ENCODE measurements at places on chromosomes 6 and 20.

DNA sequence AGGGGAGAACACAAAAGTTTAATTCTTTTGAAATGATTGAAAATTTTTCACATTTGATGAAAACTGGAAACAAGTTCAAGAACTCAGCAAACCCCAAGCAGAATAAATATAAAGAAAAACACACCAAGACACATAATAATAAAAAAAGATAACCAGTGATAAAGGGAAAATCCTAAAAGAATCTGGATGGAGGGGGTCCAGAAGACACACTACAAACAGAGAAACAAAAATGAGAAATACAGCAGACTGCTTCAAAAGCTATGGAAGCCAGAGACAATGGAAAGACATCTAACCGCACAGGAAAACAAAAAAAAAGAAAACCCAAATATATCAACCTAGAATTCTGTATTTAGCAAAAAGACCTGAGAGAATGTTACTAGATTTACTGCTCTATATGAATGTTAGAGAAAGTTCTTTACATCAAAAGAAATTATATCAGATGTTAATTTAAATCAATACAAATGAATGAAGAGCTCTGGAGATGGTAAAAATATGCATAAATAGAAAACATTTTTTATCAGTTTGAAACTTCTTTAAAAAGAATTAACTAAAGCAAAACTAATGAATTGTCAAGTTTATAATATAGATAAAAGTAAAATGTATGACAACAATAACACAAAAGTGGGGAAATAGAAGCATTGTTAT, 310.7 kb upstream of the PREP start:
- no peak for DNase-seq

DNA sequence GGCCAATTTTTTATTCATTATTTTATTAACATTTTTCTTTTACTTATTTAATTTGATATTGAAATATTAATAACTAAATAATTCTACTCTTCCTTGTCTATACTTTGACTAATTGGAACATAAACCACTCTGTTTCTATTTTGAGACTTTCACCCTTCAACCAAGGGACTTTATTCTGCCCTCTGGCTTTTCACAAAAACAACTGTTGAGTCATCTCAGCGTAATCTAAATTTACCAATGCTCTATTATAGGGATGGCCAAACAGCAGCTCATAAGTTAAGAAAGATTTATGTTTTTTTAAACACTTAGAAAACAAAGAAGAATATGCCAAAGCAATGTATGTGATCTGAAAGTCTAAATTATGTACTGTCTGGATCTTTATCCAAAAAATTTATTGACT, 46.7 kb downstream of the DOP1A start:
- DNase-seq: no peak

DNA sequence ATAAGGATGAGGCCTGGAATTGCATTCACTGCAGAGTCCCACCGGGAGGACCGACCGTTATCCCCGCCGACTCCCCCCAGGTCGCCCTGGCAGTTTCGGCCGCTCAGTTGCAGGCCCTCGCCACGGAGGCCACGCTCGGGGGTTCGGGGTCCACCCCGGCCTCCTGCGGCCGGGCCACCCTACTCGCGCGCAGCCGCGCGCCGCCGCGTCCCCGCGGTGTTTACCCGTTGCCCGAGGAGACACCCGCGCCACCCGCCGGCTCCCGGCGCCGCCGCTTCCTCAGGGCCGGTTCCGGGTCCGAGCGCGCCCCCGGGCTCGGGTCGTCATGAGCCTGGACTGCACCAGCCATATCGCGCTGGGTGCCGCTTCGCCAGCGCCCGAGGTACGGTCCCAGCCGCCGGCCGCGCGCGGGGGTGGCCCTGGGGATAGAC, at the start of gene CCDC170:
Gene CCDC170 (plus strand): TSS at position 214 of the 431 bp plus-strand sequence. CDS start 112 bp downstream, at position 326.
- DNase-seq: peak; percentile 77

DNA sequence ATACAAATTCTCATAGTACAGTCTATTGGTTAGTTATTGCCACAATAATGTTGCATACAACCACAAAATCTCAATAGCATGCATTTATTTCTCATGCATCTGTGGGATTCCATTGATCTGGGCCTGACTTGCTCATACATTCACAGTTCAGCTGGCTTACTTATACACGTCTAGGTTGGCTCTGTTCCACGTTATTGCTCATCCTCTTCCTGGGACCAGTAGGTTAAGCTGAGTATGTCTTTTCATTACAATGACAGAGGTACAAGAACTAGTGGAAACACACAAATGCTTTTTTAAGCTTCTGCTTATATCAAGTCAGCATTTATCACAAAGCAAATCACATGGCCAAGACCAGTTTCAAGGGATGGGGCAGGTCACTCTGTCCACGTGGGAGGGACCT, 485.3 kb upstream of the BTBD3 start:
- no peak for DNase-seq

- DNase-seq: no peak
Observed at GRCh38 chr20:10328897-10329255, 105.1 kb downstream of the MKKS start.

DNA sequence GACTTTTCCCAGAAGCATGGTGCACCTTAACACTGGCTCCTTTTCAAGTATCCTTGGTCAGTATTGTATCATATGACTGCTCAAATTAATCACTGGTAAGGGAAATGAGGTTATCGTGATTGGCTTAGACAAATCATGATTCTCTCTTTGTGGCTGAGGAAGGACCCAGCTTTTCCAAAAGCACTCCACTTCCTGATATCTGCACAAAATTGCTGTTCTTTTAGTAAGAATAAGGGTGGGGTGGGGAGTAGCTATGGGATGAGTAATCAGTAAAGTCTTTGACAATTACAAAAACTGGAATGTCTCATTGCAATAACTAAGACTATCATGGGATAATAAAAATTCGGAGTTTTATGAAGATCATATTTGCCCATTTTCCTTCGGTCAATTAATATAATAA, 9.0 kb upstream of the RIPPLY2 start:
- DNase-seq: no peak

DNA sequence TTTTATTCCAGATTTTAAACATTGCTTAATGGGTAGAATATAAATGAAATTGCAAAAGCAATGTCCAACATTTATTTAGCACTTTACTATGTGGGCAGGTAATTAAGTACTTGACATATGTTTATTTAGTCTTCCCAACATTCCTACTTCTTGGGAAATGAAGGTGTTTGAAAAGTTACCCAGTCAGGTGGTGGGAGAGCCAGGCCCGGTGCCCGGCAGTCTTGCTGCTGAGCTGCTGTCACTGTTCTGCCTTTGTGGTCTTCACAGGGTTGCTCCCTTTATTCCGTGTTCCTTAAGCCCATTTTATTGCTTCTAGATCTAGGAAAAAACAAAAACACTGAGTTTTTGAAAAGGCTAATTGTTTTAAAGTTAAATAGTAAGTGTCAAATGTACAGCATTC, 42.6 kb upstream of the TULP4 start:
- DNase-seq: no peak

GRCh38 chr6:81747327-81747726, 5.2 kb downstream of the TENT5A start:
- DNase-seq: no peak

DNA sequence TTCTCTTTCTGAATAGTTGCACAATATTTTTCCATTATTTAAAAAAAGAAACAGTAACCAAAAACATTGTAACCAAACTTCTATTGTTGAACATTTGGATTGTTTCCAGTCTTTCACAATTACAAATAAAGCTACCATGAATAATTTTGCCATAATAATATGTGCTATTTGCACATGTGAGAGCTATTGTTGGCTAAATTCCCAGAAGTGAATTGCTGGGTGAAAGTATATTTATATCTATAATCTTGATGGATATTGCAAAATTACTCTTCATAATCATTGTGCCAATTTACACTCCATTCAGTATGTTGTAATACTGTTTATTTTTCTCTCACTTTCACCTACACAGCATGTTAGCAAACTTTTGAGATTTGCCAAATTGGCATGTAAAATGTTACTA, 36.6 kb upstream of the SLC22A16 start:
- no peak for DNase-seq

GRCh38 chr20:38789503-38790199, 15.8 kb upstream of the PPP1R16B start:
- no peak for DNase-seq

GRCh38 chr6:167707686-167708500, 118.8 kb upstream of the AFDN start:
- no peak for DNase-seq

DNA sequence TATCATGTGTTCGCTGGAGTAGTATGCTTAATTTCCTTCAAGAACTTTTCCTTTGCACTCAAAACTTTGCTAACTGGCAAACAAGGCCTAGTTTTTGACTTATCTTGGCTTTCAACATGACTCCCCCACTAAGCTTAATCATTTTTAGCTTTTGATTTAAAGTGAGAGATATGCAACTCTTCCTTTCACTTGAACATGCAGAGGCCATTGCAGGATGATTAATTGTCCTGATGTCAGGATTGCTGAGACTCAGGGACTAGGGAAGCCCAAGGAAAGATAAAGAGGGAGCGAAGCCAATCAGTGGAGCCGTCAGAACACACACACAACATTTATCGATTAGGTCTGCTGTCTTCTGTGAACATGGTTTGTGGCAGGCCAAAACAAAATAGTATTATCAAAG, 491.4 kb downstream of the CBLN4 start:
- DNase-seq: no peak

GRCh38 chr20:23127506-23128279, 41.6 kb upstream of the CD93 start:
- DNase-seq: no peak

GRCh38 chr6:27892649-27893058, 19.5 kb downstream of the OR2B2 start:
- no peak for DNase-seq

GRCh38 chr6:20565342-20565741, 31.1 kb downstream of the CDKAL1 start:
- no peak for DNase-seq

- DNase-seq: no peak
Observed at GRCh38 chr6:68760485-68760884, 125.4 kb downstream of the ADGRB3 start.

GRCh38 chr6:25748049-25748448, 6.5 kb upstream of the SLC17A4 start:
- DNase-seq: no peak

DNA sequence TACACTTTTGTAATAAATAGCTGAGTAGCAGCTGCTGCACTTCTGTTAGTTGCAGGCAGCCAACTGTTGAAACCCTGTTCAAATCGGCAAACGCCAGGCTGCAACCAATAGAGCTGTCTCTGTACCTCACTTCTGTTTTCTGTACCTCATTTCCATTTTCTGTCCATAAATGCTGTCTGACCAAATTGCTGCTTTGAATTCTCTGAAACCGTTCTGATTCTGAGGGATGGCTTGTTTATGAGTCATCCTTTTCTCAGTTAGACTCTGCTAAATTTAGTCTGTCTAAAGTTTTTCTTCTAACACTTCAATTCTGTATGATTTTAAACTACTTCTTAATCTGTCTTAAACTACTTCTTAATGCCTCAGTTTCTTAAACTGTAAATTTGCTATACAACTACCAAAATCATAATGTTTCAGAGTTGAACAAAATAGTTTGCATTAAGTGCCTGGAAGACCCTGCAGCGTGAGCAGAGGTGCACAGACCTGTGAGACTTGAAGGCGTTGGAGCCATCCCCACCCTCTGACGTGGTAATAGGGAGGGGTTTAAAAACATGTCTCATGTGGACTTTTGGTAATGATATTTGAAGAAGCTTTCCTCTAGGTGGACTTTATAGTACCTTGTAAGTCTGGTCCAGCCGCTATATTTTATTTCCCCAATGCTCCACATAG, 9.6 kb downstream of the BTNL2 start:
- DNase-seq: no peak

GRCh38 chr20:61307686-61308476, 55.8 kb downstream of the CDH4 start:
- no peak for DNase-seq

GRCh38 chr6:111124406-111124805, 37.1 kb downstream of the SLC16A10 start:
- no peak for DNase-seq

GRCh38 chr20:31473331-31474096, 1.4 kb downstream of the DEFB124 start:
- no peak for DNase-seq

DNA sequence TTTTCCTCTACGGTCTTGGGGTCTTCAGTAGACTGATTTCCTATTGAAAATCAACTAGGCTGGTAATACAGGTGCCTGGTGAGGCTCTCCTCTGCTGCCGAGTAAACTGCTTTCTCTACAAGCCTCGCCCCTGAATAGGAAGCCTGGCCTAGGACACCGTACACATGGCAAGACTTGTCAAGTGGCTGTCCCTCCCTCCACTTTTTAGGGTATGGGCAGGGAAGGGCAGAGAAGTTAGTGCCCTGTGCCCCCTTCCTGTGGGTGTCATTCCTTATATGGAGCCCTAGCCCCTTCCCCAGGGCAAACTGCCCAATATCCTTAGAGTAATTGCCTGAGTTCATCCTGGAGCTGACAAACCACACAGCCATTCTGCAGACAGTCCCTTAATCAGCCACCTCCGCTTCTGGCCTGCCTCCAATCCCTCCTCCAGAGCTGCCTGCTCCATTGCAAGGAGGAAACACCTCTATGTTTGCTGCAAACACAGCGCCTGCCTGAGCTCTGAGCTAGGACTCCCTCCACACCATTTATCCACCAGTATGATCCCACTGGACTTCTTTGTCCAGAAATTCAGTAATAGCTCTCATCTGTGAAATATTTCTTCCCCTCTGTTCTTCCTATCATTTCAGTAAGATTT, 93.1 kb downstream of the CHD6 start:
- peak; percentile 87 for DNase-seq

DNA sequence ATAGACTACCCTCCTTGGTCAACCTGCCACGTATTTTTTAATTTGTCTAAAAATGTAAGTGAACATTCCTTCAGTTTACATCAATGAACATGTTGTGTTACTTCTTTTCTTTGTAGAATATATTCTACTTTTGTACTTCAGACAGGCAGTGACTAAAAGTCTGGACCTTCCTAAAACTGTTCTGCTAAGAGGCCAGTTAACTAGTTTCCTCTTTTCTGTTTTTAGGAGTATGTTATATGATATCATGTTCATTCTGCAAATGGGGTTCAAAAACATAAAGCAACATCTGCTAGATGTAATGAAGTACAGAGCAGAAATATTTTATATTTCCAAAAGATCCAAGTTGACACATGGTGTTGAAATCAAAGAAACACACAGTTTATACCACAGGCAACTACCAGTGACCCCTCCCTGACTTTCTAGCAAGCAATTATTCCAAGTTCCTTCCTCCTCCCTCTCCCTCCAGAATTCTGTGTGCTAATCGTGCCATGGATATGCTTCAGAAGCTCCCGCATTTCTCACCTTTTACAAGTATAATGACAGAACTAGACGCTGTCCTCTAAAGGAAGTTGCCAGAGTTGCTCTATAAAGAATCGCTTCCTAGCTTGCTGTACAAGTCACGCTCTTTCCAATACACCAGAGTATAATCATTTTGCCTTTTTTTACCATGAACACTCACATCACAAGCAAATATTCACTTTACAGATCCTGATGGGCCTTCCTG, 64.7 kb downstream of the ARHGAP18 start:
- DNase-seq: no peak

- DNase-seq: no peak
Observed at GRCh38 chr6:166940643-166941068, 15.7 kb downstream of the RNASET2 start.

DNA sequence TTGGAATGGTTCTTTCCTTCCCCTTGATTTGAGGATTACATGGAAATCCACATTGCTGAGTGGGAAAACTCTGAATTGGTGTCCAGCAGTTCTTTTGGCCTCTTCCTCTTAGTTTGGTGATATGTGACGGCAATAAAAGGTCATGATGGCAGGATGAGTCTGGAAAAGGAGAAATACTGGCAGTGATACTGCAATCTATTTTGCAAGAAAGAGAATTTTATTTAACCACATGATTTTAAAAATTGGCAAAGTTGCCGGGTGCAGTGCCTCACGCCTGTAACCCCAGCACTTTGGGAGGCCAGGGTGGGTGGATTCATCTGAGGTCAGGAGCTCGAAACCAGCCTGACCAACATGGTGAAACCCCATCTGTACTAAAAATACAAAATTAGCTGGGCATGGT, 73.1 kb downstream of the ADTRP start:
- DNase-seq: no peak

All from left ventricle myocardium superior (tissue), 1 donor.